ENCODE measurements at places on chromosomes 3 and 15.

DNA sequence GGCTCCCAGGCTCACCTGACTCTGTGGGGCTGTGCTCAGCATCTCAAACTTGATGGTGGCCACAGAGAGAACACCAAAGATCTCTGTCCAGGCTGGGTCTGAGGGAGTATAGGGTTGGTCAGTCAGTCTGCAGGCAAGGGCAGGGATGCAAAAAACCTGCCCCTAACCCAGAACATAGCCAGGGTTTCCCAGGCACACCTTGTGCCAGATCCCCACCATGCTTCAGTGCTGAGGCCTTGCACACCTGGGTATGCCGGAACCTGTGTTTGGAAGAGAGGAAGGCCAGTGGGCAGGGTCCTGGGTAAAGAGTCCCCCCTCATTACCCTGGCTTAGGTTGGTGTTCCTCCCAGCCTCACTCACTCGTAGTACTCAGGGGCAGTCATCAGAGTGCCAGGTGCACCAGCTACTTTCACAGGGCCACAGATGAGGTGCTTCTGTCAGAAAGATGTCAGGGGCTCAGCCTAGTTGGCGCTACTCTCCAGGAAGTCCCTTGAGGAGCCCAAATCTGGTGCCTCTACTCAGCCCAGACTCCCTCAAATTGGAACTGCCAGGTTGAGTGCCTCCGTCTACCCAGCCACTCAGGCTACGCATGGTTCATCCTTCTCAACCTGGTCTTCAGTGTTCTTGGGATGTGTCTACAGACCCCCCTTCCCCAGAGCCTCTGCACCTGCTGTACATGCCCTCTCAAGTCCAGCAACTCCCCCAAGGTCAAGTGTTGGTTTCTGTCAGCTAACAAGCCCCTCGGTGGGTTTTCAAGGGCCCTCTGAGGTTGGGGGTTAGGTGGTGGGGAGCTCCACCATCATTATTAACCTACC is 1.8 kb downstream of the DALRD3 start:
- DNase-seq: no peak

DNA sequence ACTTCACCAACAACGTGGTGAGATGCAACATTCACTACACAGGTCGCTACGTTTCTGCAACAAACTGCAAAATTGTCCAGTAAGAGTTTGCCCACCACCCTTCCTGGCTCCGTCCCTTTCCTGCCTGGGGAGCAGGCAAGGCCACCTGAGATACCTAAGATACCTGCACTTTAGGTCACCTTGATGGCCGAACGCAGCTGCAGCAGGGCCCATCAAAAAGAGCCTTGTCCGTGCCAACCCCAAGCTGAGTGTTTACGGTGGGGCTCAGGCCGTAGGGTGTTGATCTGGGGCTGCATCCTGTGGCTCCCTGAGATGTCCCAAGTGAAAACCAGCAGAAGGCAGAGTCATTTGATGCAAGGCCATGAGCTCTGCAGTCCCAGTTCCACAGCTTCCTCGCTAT is 23.2 kb downstream of the LOXL1 start:
- DNase-seq: no peak

GRCh38 chr15:27196691-27197090 is 225.7 kb downstream of the GABRG3 start:
- DNase-seq: no peak

- no peak for DNase-seq
These were observed 60.9 kb upstream of the NMNAT3 start for GRCh38 chr3:139738697-139739096.

DNA sequence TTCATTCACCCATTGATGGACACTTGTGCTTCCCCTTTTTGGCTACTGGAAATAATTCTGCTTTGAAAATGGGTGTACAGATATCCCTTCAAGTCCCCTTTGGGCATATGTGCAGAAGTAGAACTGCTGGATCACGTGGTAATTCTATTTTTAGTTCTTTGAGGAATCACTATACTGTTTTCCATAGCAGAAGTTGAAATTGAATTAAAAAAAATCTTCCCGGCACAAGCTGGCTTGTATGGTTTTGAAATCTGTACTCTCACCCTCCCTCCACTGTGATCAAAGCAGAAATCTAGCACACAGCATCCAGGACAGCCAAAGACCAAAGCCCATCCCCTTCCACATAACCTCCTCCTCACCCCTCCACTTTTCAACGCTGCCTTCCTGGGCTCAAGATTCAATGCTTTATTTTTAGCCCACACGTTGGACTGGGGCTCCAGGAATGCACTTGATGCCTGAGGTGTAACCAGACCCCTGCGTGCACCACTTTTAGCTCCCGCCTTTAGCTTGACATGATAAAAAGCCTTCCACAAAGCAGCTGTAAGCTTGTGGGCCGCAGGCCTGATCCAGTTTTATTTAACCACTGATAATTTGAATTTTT is 29.9 kb downstream of the TMEM40 start:
- DNase-seq: no peak

GRCh38 chr15:81286621-81287121 is 37.3 kb downstream of the STARD5 start:
- no peak for DNase-seq

All from caudate nucleus (tissue), 63 donors.